ENCODE measurements at places on chromosomes 12 and 14.

DNA sequence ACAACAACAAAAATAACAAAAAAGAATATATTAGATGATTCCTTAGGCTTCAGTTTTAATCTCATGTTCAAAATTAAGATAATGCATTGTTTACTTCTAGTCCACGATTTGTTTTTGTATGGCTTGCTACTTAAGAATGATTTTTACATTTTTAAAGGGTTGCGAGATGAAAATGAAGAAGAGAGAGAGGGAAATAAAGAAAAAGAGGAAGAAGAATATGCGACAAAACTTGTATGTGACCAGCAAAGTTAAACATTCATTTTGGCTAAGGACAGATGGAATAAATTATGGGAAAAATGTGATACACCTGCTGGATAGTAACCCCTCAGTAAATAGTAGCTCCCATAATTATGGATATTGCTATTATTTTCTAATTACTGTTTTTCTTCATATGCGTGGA, 1.2 kb upstream of the GIT2 start:
- no peak for DNase-seq

- DNase-seq: no peak
Observed at GRCh38 chr14:67735336-67736147, 33.9 kb downstream of the RDH12 start.

DNA sequence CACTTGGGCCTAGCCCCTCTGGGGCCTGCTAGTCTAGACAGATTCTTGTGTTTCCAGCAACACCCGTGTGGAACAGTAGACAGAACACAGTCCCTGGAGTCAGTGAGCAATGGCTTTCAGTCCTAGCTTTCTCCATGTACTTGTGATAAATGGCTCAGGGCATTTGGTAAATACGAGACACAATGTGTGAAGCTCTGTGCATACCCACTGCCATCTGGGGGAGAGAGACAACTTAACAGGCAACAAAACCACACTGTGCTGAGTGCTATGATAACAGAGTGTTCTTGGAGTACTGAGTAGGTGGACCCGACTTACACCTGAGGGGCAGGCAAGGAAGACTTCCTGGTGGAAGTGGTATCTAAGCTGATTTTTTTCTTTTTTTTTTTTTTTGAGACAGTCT, 86.3 kb upstream of the TBX3 start:
- no peak for DNase-seq

DNA sequence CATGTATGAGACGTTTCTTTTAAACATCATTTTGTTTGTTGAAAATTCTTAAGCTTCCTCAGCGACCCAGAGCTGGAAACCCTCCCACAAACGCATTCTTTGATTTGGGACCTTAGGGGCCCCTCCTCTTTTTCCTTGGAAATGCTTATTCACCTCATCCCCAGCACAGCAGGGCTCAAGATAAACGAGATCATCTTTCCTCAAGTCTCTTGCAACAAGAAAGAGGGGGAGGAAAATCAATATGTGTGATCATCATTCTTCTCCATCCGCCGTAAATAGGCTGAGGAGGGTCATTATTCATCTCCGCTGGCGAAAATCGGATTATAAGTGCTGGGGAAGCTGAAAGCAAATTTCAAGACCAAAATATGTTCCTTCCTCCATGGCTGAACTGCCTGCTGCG, 1415.2 kb downstream of the AACS start:
- DNase-seq: no peak

DNA sequence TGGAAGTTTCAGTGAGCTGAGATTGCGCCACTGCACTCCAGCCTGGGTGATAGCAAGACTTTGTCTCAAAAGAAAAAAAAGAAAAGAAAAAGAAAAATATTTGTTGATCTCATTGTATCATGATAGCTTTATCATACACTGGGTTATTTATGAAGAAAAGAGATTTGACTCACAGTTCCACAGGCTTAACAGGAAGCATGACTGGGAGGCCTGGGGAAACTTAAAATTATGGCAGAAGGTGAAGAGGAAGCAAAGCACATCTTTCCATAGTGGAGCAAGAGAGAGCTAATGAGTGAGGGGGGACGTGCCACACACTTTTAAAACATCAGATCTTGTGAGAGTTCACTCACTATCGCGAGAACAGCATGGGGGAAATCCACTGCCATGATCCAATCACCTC, 72.7 kb upstream of the FUT8 start:
- DNase-seq: no peak

DNA sequence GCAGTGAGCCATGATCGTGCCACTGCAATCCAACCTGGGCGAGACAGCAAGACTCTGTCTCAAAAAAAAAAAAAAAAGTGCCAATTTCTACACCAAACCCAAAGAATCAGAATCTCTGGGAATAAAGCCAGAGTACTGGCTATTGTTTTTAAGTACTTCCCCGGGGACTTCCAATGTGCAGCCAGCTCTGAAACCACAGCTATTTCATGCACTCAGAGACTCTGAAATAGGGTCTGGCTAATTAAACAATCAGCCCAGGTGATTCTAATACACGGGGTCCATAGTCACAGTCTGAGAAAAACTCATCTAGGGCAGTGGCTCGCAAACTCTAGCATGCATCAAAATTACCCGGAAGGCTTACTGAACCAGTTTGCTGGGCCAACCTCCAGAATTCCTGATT, 56.3 kb downstream of the SIX6 start:
- no peak for DNase-seq

DNA sequence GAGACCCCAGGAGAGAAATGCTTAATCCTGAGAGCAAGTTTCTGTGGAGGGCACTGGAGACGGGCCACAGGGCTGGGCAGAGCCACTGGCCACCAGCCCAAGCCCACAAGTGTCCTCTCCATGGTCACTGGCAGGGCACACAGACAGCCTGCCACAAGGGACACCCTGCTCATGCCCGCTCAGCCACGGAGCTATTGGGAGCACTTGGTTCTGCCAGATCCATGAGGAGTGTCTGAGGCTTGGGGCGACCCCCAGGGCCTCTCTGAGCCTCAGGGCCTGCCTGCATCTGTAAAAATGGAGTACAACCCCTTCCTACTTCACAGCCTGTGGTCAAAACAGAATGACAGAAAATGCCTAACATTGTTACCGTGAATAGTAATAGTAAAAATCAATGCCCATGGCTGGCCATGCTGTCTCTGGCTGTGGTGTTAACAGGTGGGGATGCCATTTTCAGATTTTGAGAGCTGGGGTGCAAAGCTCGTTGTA, 3.2 kb downstream of the PGF start:
- no peak for DNase-seq

DNA sequence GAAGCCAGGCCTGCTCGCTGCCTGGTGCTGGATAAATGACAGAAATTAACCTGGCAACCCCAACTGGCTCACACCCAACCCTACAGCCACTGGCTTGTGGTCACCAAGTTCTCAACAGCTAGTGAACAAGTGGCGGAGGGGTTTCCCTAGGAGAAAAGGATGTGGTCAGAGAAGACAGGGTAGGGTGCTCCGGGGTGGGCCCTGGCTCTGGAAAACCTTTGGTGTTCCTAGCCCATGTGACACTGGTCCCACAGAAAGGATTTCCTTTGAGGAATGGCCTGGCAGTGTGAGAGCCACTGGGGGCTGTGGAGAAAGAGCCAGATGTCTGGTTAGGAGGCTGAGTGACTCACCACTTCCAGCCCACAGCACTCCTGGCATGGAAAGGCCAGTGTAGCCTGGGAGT, 8.7 kb downstream of the SYNE3 start:
- no peak for DNase-seq

GRCh38 chr14:50953502-50953901, 9.2 kb upstream of the PYGL start:
- DNase-seq: no peak

DNA sequence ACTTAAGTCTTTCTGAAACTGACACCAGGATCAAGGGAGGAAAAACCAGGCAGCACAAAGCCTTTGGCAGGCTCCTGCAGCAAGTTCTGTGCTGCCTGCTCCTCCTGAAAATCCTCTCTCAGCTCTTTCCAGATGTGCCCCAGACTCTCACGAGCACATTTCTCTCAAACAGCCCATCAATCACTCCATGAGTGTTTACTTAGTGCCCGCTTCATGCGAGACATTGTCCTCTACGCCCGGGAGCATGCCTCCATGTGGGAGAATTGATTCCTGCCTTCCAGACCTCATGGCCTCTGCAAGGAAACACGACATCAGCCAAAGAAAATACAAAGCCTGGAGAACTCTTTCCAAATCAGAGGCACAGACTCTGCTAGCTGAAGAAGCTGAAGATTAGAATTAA, 46.5 kb upstream of the TSPAN11 start:
- no peak for DNase-seq

DNA sequence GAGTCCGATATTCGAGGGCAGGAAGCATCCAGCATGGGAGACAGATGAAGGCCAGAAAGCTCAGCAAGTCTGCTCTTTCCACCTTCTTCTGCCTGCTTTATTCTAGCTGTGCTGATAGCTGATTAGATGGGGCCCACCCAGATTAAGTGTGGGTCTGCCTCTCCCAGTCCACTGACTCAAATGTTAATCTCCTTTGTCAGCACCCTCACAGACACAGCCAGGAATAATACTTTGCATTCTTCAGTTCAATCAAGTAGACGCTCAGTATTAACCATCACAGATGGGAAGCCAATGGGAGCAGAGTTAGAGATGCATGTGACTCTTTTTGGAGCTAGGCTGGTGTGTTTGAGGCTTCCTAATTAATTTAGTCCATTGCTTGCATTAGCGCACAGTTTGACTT, 17.0 kb downstream of the C12orf75 start:
- DNase-seq: no peak

GRCh38 chr12:75658286-75658685, 146.9 kb upstream of the KRR1 start:
- DNase-seq: no peak

DNA sequence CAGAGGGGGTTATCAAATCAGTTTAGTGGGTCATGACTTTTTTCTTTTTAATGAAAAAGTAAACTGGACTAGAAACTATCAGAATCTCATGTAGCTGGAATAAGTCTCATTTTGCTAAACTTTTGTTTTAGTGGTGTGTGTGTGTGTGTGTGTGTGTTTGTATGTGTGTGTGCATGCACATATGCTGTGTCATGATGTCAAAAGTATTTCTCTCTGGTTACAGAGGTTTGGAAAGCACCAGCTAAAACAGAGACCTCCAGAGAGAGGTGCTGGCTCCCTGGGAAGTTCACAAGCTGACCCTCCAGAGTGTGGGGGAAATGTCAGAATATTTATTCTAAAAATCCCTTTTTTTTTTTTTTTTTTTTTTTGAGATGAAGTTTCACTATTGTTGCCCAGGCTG, 114.7 kb downstream of the LGMN start:
- no peak for DNase-seq

DNA sequence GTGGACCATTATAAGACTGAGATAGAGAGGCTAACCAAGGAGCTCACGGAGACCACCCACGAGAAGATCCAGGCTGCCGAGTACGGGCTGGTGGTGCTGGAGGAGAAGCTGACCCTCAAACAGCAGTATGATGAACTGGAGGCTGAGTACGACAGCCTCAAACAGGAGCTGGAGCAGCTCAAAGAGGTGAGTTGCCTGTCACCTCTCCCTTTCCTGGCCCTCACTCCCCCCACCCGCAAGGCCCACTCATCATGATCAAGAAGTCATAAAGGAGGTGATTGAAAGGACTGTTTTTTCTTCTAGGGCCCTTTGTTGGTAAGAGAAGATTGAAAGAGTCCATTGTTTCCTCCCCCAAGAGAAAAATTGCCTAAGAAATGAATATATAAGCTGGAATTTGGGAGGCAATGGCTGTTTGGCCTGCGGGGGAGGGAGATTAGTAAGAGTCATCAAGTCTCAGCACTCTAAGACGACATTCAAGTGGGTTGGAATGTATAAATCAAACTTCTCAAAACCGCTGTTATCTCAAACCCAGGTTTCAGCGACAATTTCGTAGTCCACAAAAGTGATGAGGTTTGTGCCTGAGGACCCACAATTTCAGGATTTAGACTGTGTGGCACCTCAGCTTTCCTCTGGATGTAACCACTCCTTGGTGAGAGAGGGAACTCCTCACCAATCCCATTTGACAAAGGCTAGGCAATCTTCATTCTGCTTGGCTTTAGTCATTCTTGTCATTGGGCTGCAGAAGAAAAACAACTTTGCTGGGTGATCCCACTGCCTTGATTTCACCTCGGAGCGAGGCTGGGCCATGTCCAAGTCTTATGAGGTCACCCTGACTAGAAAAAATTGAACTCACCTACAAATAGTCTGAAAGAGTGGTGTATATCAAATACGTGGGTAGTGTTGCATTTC, 966 bp downstream of the BICD1 start:
- peak; percentile 50 for DNase-seq

DNA sequence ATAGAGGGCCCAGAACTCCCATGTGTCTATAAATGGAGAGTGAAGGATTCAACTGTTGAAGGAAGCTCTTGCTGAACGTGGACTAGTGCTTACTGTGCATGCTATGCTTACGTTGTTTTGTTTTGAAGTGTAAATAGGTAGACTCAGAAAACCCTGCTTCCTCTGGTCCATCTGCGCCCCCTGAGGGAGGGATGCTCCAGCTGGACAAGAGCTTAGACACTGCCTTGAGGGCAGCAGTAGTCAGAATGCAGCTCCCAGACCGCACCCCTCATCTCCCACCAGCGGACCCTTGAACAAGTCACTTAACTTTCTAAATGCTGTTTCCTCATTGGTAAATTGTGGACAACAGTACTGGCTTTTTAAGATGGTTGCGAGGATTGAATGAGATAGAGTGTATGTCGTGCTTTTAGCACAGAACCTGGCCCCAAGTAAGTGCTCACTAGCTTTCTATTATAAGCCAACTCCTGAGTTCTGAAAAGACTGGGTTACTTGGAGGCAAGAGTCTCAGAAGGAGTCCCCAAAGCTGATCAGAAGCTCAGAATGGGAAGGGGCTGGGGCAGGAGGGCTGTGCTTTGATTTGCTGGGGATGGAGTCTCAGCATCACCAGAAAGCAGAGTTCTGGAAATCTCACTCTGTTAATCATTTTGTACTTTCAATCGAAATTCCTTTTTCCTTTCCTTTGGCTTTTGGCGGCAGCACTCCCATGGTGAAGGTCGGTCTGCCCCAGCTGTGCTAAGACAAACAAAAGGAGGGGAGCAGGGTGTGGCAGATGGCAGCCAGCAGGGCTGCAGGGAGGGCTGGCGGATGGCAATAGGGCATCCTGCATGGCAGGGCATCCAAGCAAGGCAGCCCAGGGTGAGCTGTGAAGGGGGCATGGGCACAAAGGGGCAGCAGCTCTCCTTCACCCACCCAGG, 15.6 kb downstream of the AGAP2 start:
- DNase-seq: no peak

DNA sequence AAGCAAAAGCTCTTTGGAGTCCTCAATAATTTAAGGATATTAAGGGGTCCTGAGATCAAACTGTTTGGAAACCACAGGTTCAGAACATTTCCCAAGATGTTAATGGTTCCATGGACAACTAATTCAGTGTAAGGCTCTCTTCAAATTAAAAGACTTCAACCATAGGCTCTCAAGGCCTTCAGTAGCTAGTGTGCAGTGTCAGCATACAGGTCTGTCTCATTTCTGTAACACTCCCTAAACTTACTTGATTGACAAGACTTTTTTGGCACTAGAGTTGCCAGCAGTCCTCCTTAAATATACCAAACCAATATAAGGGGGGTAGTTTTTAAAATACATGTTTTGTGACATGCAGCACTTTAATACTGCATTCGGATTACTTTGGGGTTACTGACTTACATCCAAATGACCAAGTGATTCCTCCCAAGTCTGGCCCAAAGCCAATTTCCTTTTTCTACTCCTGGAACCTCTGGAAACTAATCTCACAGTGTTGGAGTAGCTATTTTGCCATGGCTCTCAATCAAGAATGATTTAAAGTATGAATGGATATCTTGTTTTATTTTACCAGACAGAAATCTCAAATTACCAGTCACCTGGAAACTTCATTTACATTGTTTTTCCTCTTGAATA, 22.7 kb downstream of the CSRP2 start:
- no peak for DNase-seq

All from stimulated activated CD4-positive, alpha-beta T cell treated with anti-CD3 and anti-CD28 coated beads, Interleukin-4, amount 100 ng/mL, for 24 hours (primary cell).